ENCODE measurements at places on chromosomes 7 and 10.

DNA sequence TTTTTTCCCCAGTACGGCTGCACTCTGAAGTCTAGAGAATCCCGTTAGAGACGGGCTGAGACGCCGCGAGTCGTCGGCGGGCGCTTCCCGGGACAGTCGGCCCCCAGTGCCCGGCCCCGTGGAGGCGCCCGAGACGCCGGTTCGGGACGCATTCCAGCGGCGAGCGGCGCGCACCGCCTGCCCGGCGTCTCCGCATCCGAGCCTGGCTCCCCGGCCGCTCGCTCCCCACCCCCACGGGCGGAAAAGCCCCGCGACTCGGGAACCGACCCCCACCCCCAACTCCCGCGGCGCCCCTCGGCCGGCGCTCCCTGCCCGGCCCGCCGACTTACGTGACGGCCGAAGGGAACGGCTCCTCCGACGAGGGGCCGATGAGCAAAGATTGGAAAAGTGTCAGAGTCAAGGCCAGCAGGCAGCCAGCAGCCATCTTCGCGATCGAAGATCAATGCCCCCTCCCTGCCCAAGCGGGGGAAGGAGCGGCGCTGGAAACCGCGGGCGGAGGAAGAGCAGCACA is 486 bp downstream of the CACNA2D1 start:
- no peak for DNase-seq
- H3K4me1 ChIP-seq = no peaks in the 10 kb centered on the region
- peak overlapping the region; percentile 92 for H3K27ac ChIP-seq
- no peaks in the 10 kb centered on the region for H3K27me3 ChIP-seq

GRCh38 chr10:75764974-75765788 is 333.8 kb downstream of the LRMDA start:
- no peaks in the 10 kb centered on the region for H3K4me1 ChIP-seq
- H3K27ac ChIP-seq = no peak overlapping the region
- DNase-seq = no peak
- no peak overlapping the region for H3K4me3 ChIP-seq
- no peaks in the 10 kb centered on the region for H3K27me3 ChIP-seq

DNA sequence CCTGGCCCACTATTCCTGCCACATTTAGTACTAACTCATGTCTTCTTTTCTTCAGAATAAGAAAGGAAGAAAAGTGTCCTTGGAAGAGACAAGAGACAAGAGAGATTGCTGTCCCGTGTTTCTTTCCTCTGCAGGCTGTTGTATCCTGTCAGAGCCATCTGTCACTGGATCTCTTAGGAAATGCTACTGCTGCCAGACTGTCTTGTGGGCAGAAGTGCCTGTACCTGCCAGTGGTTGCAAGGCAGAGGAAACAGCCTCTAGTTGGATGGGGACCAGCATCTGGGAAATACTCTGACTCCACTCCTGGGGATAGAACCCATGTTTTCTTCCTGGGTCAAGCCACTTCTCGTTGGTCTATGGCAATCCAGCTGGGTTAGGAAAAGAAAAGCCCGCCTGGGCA is 16.7 kb upstream of the MAP3K8 start:
- no peaks in the 10 kb centered on the region for H3K36me3 ChIP-seq
- no peaks in the 10 kb centered on the region for H3K27me3 ChIP-seq
- DNase-seq = no peak

GRCh38 chr7:138512092-138512858 is 52.2 kb downstream of the TRIM24 start:
- no peaks in the 10 kb centered on the region for H3K36me3 ChIP-seq
- no peak overlapping the region for H3K4me3 ChIP-seq
- no peak overlapping the region for H3K27ac ChIP-seq
- DNase-seq = no peak
- H3K4me1 ChIP-seq = no peaks in the 10 kb centered on the region

DNA sequence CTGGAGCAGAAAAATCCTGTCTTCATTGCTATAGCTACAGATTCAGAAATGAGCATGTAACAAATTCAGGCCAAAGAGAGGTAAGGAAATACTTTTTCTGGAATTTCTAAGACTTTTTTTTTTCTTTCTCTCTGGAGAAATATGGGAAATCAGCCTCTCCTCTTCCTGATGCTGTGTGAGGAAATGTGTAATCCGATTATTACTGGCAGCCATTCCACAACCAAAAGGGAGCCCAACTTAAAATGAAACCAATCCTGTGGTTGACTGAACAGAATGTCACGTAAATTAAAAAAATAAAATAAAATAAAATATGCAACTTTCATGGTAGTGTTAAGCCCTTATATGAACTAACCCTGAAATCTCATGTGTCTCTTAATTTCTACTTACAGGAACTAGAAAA is 10.7 kb upstream of the POT1 start:
- H3K4me1 ChIP-seq = no peaks in the 10 kb centered on the region
- H3K27ac ChIP-seq = no peak overlapping the region
- H3K4me3 ChIP-seq = no peak overlapping the region
- DNase-seq = no peak

GRCh38 chr7:21911341-21911875 is 34.3 kb downstream of the CDCA7L start:
- no peak overlapping the region for H3K4me3 ChIP-seq
- DNase-seq = no peak
- no peaks in the 10 kb centered on the region for H3K4me1 ChIP-seq
- H3K27ac ChIP-seq = no peak overlapping the region

- no peaks in the 10 kb centered on the region for H3K36me3 ChIP-seq
- no peak overlapping the region for H3K4me3 ChIP-seq
- H3K27ac ChIP-seq = no peak overlapping the region
- no peaks in the 10 kb centered on the region for H3K4me1 ChIP-seq
- no peaks in the 10 kb centered on the region for H3K27me3 ChIP-seq
Measured at GRCh38 chr7:45874408-45875131, 1.7 kb upstream of the CCDC201 start.

DNA sequence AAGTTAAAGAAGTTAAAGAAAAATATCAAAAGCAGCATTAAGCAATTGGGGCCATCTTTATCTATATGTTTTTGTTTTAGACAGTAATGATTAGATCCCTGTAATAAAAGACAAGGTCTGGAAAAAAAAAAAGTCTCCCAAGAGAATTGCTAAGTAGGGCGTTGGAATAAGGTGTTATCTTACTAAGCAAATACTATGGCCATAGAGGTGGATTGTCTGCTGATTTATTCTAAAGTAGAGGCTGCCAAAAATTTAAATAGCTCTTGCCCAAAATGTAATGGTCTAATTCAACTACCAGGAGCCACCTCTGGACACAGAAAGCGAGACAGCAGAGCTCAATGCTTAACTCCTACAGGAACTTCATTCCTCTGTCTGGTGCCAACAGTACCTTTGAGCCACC is 71.6 kb downstream of the HERPUD2 start:
- H3K27me3 ChIP-seq = no peaks in the 10 kb centered on the region
- no peak overlapping the region for H3K4me3 ChIP-seq
- H3K4me1 ChIP-seq = no peaks in the 10 kb centered on the region

GRCh38 chr10:73900064-73900463 is 10.9 kb upstream of the PLAU start:
- H3K4me3 ChIP-seq = no peak overlapping the region
- DNase-seq = no peak
- H3K36me3 ChIP-seq = no peaks in the 10 kb centered on the region
- H3K27me3 ChIP-seq = no peaks in the 10 kb centered on the region
